ENCODE measurements at places on chromosomes 5 and 9.
A peak's percentile ranks its signal among the peaks of the same experiment; 100 is the strongest.

- no peak for DNase-seq
These were observed 69.4 kb upstream of the COL5A1 start for GRCh38 chr9:134571946-134572917.

- peak; percentile 5 for DNase-seq
These were observed 18.8 kb downstream of the SMIM32 start for GRCh38 chr5:136174021-136174659.

- no peak for DNase-seq
These were observed 69.6 kb upstream of the PTCH1 start for GRCh38 chr9:95586326-95586725.

DNA sequence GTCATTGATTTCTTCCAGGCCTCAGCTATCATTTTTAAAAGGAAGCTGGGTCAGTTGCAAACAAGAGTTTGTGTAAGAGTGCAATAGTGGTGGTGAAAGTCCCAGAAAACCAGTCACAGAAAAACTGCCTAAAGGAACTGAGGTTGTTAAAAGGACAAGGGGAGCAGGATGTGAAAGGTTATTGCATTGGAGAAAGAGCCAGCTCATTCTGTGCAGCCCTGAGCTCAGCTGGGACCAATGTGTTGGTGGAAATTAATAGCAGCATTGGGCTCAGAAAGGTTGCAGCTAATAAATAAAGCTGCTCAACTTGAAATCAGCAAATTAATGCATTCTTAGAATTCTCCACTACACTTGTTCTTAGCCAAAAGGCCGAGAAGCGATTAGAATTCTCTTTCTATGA is 34.9 kb downstream of the NREP start:
- no peak for DNase-seq

DNA sequence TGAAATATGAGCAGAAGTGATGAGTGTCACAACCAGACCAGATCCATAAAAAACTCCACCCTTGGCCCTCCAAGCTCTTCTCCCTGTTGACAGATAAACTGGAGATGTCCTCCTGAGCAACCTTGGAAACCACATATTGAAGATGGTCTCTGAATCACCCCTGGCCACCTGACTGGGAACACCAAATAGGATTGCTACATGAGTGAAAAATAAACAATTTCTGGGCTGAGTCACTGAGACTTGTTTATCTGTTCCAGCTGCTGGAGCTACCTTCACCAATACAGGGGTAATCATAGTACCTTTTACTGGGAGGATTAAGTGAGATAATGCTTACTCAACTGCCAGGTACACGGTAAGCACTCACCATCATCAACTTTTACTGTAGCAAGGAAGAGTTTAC is 53.3 kb downstream of the PCA3 start:
- no peak for DNase-seq

GRCh38 chr5:17441351-17441750 is 56.7 kb upstream of the TAF11L2 start:
- DNase-seq = no peak
